ENCODE measurements at places on chromosomes 1 and 21.
A peak's percentile ranks its signal among the peaks of the same experiment; 100 is the strongest.

- no peak for DNase-seq
Observed at GRCh38 chr1:234932511-234933430, 195.9 kb downstream of the TOMM20 start.

DNA sequence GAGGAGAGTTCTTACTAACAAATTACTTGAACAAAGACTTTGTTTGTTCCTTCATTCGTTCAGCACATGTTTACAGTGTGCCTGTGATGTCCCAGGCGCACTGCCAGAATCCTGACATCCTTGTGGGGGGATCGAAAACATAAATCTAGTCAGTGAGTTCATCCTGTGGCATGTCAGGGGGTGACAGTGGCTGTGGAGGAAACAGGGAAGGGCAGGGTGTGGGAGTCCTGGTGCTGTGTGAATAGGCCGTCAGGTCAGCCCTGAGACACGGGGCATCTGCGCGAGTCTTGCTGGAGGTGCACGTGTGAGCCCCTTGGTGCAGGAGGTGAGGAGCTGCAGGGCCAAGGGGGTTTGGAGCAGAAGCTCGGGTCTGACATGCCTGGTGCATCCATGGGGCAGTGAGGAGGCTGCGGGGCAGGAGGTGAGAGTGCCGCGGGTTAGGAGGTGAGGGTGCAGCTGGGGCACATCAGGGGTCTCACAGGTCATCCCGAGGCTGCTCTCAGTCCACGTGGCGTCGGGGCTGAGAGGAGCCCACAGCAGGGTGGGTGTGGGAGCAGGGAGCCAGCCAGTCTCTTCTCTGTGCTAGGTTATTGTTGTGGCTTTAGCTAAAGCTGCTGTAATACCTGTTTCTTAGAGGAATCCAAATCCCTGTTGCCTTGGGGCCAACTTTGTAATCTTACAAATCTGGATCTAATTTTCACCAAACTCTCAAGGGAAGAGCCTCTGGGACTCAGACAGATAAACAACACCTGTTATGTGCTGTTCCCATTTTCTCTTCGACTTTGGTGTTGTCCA, 93.4 kb downstream of the PCBP3 start:
- no peak for DNase-seq

DNA sequence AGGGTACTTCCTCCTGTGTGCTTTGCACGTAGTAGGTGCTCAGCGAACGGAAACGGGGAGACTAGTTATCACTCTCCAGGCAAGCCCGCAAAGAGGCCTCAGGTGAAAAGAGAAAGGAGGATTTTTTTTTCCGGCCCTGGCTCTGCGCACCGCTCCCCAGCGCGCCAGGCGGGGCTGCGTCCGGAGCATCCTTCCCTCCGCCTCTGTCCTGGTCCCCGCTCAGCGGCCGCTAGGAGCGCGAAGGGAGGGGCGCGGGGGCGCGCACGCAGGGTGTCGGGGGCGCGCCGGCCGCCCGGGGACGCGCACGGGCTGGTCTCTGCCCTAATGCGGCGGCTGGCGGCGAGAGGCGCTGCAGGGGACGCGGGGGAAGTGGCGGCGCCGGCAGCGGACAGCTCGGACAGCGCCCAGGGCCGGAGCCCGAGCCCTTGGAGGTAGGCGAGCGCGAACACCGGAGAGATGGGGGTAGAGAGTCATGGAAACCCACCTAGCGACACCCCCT, 42.3 kb upstream of the NFASC start:
- DNase-seq: peak; percentile 53

GRCh38 chr1:88956003-88956402, 36.4 kb downstream of the KYAT3 start:
- no peak for DNase-seq

- peak; percentile 10 for DNase-seq
Observed at GRCh38 chr1:43704838-43705237, 2.5 kb upstream of the ST3GAL3 start.

DNA sequence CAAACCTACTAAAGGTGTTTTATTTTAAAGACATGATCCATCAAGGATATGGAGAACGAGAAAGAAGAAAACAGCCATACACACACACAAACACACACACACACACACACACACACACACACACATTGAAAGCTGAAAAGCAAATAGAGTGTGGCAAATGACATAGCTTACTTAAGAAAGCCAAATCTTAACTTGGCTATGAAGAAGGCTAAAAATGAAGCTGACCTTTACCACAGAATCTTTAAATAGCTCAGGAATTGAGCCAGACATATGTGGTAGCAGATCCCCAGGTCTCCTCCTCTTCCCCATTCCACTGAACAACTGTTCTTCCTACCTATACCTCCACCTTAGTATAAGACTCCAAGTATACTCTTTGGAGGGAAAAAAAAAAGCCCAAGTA, 185.6 kb downstream of the CLEC20A start:
- DNase-seq: no peak

DNA sequence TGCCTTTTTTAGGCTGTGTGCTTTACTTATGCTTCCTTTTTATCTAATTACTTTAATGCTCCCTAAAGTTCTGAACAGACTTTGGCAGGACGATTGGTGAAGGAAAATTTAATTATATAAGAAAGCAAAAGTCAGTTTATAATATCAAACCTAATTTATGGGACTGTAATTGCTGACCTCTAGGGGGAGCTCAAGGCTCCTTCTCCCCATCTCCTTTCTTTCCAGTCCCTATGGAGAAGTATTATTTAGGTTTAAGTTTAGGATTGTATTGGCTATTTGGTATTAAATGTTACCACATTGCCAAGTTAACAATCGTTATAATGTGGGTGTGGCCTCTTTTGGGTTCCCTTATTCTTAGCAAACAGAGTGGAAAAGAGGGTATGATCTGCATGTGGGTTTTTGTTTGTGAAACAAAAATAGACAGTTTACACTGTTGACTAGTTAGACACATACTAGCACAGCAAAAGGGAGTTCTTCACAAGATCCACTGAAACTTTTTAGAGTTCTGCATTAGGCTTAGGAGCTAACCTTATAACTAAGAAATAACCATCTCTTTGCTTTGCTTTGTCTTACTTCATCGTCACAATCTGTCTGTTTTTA, 48.2 kb upstream of the TNFSF4 start:
- peak; percentile 8 for DNase-seq

DNA sequence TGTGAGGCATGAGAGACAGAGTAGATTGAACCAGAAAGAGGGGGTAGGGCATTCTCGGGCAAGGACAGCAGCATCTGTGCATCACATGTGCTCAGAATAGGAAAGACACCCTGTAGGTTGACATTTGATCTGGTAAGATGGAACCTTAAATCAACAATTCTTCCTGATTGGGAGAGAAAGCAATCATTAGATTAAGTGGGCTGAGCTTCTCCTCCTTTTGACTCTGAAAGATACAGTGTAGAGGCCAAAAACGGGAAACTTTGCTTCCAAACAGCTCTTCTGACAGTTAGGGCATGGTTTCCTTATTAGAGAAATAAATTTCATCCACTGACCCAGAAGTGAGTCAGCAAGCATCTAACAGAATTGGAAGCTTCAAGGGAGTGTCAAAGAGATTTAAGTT, 9.7 kb downstream of the KIF14 start:
- no peak for DNase-seq

DNA sequence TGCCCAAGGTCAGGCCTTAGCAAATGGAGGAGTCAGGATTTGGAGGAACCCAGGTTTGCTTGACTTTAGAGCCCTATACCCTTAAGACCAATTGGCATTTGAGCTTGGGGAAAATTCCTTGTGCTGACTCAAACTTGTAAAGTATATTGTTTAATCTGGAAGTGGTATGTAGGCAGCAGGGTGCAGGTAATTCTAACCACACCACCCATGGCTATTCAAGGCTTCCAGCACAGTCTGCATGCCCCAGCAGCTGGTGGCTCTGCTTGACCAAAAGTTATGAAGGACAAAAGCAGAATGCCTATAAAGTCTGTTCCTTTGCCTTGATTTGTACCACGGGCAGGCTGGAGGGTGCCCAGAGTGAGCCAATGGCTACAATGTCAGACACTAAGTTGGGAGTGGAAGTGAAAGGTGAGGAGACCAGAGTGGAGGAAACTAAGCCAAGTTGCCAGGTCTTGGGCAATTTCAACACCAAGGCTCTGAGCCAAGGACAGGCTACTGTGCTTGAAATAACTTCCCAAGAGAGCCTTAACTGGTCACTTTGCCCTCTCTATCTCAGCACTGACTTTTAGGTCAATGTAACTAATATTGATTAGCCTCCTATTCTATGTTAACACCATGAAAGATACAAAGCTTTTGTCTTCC, 4.7 kb upstream of the G0S2 start:
- no peak for DNase-seq

DNA sequence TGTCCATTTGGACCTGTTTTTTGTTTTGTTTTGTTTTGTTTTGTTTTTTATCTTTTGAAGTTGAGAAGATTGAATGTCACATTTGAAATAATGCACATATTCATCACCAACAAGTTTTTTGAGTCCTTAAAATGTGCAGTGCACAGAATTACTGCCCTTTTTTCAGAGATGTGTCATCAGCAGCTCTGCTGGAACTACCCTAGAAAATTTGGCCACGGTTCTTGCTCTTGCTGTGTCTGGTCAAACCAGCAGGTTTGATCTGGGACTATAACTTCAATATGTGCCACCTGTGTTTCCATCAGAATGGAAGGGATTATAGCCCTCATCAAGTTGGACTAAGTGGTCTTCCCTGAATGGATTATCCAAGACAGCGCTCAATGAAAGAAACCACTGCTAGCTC, 24.1 kb upstream of the CNN3 start:
- no peak for DNase-seq

GRCh38 chr1:115142616-115143015, 53.3 kb upstream of the TSPAN2 start:
- no peak for DNase-seq

GRCh38 chr1:22096463-22096862, 44.0 kb downstream of the CDC42 start:
- DNase-seq: no peak

DNA sequence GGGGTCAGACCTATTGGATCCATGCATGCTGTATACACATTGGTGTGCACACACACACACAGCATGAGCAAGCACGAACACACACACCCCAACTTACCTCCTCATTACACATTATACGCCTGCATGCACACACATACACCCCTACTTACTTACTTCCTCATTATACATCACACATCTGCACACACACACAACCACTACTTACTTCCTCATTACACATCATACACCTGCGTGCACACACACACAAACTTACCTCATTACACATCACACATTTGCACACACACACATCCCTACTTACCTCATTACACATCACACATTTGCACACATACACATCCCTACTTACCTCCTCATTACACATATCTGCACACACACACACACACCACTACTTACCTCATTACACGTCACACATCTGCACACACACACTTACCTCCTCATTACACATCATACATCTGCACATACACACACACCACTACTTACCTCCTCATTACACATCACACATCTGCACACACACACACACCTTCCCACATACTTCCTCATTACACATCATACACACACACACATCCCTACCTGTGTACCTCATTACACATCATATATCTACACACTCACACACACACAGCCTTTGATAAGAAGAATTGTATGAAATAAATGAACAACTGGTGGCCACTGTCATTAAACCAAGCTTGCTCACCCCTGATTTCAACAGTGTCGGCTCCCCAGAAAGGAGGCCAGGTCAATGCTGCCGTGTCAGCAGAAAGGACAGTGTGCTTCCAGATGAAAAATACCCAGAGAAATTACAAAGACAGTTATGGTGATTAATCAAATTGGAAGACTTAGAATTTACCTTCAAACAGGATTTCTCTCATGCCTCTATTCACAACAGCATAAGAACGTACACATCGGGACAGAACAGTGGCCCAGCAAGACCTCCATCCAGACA, 117.8 kb downstream of the SETD4 start:
- no peak for DNase-seq

DNA sequence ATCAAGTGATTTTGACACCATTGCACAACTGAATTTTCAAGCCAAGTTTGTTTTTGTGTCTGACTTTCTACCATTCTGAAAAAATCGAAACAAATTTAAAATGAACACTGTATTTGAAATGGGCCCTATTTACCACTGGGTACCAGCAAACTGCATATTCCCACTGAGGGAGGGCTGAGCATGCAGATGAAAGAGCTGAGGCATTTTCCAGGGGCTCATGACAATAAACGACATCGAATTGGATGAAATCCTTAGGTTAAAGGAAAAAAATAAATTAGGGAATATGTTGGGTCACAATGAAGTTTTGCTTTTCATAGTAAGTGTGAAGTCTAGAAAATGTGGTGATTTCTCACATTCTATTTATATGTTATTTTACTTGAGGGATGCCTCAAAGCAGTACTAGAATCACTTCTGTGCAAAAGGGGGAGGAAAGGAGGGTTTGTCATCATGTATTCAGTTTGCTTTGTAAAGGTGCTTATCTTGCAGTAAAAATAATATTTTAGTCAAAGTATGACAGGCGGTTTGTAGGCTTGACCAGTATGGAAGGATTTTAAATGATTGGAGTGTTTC, 11.2 kb downstream of the ZBTB18 start:
- DNase-seq: no peak
